Skin of body (tissue), 3 donors: ENCODE measurements at places on chromosomes 4 and X. TPM values are rescaled to one million over a fixed set of nuclear protein-coding genes. Genes with fewer than 3 reads are reported as not detected.

DNA sequence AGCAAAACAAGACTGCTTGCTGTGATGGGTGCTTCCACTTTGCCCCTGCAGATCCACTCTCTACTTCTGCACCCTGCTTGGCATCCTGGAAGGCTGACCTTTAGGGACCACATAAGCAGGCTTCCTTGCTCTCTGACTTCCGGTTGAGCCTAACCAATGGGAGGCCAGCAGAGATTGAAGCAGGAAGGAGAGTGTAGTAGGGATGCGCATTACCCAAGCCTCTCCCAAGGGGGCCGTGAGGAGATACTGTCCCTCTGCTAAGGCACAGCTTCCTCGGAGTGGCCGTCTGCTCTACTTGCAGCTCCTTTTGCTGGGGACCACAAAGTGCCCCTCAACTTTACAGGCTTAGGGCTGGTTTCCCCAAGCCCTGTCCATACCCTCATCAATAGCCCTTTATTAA is 624.3 kb upstream of the TENM3 start:
- DNase-seq, result no peak

- no peak for DNase-seq
Observed at GRCh38 chr4:82126512-82127040, 247.2 kb downstream of the HNRNPD start.

- DNase-seq, result no peak
Observed at GRCh38 chr4:106816496-106816895, 219.6 kb downstream of the DKK2 start.

DNA sequence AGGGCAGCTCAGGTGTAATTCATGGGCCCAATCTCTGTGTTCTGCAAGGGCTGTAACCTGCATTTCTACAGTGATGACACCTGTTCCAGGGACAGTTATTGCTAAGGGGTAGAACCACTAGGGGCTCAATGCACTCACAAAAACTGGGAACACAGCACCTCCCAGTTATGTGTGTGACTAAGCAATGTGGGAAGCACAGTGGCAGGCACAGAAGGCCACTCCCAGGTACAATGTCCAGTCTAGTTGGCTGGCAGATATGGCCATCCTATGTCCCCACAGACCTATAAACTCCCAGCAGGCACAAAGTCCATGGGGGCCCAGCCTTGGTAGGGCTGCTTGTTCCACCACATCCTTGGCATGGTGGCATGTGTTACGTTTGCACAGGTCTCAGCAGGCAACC is 25.7 kb downstream of the CXCL13 start:
- no peak for DNase-seq

- DNase-seq, result no peak
Observed at GRCh38 chr4:60683357-60683756, 516.8 kb upstream of the ADGRL3 start.

DNA sequence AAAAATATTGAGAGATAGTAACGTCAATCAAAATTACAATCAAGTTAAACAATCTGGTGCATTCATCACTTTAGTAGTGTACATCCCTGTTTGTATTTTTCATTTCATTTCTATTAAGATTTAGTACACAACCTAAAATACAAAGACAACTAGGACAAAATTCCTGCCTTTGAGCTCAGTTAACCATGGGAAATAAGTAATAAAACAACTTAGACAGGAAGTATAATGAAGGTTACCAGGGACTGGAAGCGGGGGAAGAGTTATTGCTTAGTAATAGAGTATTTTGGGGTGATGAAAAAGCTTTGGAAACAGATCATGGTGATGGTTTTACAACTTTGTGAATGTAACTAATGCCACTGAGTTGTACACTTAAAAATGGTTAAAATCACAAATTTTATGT is 25.6 kb upstream of the ATXN3L start:
- no peak for DNase-seq

CABS1 gene
- total RNA-seq, result not detected

TASL gene
- total RNA-seq, result 1.9 TPM

TRPC5OS gene
- total RNA-seq, result not detected
